ENCODE measurements at places on chromosomes 16 and 17. TPM values are rescaled to one million over a fixed set of nuclear protein-coding genes. Genes with fewer than 3 reads are reported as not detected.

GRCh38 chr17:1627982-1628855, at the start of gene SLC43A2:
SLC43A2 (minus strand) TSS chr17:1628834; CDS start chr17:1627874, 960 bp downstream.
- peaks cover 12% of the 10 kb centered on the region for H3K27me3 ChIP-seq
- DNase-seq: peak; percentile 86
- H3K36me3 ChIP-seq: no peaks in the 10 kb centered on the region
- H3K4me3 ChIP-seq: peak within 1 kb of the TSS; percentile 76

- no peaks in the 10 kb centered on the region for H3K4me1 ChIP-seq
- H3K36me3 ChIP-seq: no peaks in the 10 kb centered on the region
- H3K27me3 ChIP-seq: peaks cover 22% of the 10 kb centered on the region
Observed at GRCh38 chr16:3952737-3953131, 72.2 kb upstream of the CREBBP start.

CDRT15L2 gene
- total RNA-seq: not detected

MYH13 gene
- not detected for total RNA-seq

GRCh38 chr16:78154729-78155461, 55.4 kb downstream of the WWOX start:
- peaks cover 6% of the 10 kb centered on the region for H3K36me3 ChIP-seq
- no peak overlapping the region for H3K4me3 ChIP-seq
- H3K27me3 ChIP-seq: no peaks in the 10 kb centered on the region
- no peaks in the 10 kb centered on the region for H3K4me1 ChIP-seq
- DNase-seq: no peak

GRCh38 chr16:11589198-11589550, 2.5 kb upstream of the LITAF start:
- H3K27ac ChIP-seq: no peak overlapping the region
- no peak for DNase-seq
- no peaks in the 10 kb centered on the region for H3K27me3 ChIP-seq

HID1 gene
- 1.6 TPM for total RNA-seq

All from activated CD4-positive, alpha-beta T cell treated with anti-CD3 and anti-CD28 coated beads for 36 hours (primary cell).